ENCODE measurements at places on chromosomes 11 and 22.

DNA sequence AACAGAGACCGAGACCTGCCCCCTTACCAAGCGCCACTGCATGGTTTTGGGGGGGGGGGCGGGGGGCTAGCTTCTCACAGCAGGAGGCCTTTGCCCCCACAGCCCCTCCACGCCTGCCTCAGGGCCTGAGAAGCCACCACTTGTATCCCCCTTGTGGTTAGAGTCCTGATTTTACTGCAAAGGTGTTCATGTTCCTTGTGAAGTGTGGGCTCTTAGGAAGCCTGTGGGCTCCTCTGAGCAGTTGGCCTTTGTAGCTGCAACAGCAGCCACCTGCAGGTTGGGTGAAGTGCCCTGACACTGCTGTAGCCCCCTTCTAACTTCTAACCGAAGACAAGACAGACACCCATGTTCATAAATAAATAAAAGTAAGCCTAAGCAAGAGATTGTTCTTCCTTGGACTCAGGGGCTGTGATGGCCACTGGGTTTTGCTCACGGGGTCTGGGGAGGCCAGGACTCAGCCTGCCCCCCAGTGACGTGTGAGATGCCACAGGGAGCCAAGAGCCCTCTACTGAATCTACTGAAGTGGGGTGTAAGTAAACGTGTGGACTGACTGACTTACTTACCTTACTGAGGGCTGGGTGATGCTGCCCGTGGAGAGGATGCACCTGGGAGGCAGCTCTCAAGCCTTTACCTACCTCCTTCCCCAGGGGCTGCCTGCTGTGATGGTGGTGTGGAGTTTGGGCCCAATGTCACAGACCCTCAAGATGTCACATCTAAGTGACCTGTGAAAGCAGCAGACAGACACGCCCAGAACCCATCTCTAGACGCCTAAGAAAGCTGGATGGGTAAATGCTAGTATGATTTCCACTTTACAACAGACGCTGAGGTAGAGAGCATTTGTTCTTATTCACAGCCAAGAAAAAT, 25.8 kb downstream of the USP35 start:
- no peak for DNase-seq

DNA sequence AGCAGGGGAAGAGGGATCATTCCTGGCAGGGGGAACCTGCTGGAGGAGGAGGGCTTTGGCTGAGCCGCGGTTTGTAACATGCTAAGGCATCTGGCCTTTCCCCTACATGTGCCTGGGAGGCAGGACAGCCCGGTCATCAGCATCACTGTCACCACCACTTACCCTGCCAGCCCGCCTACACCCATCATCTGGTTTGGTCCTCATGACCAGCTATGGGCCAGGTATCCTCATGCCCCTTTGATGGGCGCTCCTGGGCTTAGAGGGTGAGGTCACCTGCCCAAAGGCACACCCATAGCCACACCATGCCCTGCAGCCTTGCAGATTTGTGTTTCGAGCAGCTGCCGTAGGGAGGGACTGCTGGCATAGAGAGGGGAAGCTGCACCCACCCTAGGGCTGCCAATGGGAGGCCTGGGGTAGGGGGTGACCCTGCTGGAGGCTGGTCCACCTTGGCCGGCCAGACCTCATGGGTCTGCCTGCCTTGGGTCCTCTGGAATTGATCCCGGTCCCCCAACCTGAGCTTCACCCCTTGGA, 2.6 kb downstream of the MRGPRF start:
- DNase-seq, result no peak

GRCh38 chr11:74546752-74547151, 45.6 kb upstream of the POLD3 start:
- DNase-seq, result no peak

- no peak for DNase-seq
Observed at GRCh38 chr11:85756401-85757200, 54.3 kb downstream of the SYTL2 start.

DNA sequence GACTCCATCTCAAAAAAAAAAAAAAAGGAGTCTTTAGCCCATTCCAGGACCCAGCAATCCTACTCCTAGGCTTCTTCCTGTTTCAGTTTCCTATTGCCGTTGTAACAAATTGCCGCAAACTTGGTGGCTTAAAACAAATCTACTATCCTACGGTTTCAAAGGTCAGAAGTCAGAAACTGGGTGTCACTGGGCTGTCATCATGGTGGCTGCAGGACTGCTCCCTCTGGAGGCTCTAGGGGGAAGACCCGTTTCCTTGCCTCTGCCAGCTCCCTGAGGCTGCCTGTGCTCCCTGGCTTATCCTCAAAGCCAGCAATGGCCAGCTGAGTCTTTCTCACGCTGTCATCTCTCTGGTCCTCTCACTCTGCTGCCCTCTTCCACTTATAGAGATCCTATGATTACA, 8.7 kb upstream of the DAGLA start:
- no peak for DNase-seq

- no peak for DNase-seq
Observed at GRCh38 chr11:58688789-58689503, 42.8 kb downstream of the GLYAT start.

- no peak for DNase-seq
Observed at GRCh38 chr11:1969035-1969434, 21.9 kb downstream of the MRPL23 start.

DNA sequence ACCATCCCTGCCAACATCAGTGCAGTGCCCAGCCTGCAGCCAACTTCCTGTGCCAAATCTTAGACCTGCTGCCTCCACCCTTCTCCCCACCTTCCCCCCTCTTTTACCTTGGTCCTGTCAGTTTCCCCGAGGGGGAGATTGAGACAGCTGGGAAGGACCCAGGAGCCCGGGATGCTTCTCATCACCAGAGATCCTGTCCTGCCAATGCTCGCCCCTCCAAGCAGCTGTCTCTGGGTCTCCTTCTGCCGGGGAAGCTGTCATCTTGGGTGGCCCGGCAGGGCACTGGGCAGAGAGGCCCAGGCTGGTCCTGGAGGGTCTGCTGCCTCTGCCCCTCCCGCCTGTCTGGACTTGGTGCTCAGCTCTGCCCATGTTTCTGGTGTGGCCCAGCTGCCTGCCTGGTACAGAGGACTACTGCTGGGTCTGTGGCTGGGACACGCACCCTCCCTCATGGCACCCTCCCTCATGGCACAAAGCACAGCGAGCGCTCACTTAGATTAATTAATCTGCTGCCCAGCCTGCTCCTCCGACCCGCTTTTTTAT, 60.4 kb upstream of the THY1 start:
- DNase-seq, result no peak

GRCh38 chr11:122107566-122107965, 8.4 kb downstream of the BLID start:
- DNase-seq, result no peak

DNA sequence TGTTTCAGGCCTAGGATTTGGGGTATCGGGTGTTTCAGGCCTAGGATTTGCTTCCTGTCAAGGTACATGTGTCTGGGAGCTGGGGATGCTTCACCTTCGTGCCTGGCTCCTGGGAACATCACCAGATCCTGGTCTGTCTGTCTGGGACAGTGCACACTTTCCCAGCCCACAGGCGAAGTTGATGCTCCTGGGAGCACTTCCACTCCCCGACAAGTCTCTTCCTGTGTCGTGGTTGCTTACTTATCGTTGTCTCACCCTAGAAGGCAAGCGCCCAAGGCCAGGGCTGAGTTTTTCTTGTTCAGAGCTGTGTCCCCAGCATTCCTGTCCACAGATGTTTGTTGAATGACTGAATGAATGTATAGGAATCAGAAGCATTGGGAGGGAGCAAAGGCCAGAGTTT, 71.5 kb downstream of the LINC01488 start:
- no peak for DNase-seq

- DNase-seq, result no peak
Observed at GRCh38 chr22:43881091-43882061, 10.4 kb downstream of the PNPLA5 start.

- no peak for DNase-seq
Observed at GRCh38 chr22:37909766-37910165, 3.7 kb downstream of the MICALL1 start.

DNA sequence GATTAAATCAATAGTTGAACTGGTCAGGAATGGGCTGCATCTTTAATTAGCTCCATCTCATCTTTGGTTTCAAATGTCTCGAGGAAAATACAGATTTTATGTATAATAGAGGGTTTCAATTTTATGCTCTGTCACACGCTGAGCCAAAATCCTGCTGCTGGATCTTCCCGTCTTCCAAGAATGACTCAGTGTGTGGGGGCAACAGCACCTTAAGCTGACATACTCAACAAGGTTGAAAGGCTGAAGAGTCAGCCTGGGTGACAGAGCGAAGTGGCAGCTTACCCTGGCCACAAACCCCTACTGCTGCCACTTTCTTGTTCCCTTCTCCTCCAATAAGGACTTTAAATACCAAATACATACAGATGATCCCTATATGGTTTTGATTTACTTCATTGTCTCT, 9.0 kb upstream of the PCF11 start:
- no peak for DNase-seq

GRCh38 chr11:11010624-11011127, 152.8 kb upstream of the ZBED5 start:
- no peak for DNase-seq

DNA sequence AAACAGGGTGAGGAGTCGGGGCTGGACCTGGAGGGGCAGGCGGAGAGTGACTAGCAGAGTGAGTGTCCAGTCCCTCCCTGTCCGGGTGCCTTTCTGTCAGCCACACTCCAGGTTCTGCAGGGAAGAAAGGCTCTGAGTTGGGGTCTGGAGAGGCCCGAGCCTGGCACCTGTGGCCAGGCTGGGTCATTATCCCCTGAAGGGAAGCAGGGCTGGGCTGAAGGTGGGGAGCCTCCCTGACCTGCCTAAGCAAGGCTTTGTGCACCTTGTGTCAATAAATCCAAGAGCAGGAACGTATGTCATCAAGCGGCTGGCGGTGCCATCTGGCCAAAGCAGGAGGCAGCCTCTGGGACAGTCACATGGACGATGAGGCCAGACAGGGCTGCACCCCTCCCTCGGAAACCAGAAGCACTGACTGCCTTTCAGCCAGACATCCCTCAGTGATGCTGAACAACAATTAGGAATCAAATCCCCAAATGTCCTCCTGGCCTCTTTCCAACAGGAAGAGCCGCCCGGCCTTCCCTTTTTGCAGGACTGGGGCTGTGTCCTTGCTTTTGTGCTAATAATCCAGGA, 73.9 kb upstream of the FGF3 start:
- DNase-seq, result no peak
